ENCODE measurements at places on chromosomes 2 and 18.

- DNase-seq = no peak
These were observed 5.6 kb upstream of the LAMA3 start for GRCh38 chr18:23683671-23684070.

- DNase-seq = no peak
These were observed 31.3 kb downstream of the HDHD2 start for GRCh38 chr18:47118981-47119380.

DNA sequence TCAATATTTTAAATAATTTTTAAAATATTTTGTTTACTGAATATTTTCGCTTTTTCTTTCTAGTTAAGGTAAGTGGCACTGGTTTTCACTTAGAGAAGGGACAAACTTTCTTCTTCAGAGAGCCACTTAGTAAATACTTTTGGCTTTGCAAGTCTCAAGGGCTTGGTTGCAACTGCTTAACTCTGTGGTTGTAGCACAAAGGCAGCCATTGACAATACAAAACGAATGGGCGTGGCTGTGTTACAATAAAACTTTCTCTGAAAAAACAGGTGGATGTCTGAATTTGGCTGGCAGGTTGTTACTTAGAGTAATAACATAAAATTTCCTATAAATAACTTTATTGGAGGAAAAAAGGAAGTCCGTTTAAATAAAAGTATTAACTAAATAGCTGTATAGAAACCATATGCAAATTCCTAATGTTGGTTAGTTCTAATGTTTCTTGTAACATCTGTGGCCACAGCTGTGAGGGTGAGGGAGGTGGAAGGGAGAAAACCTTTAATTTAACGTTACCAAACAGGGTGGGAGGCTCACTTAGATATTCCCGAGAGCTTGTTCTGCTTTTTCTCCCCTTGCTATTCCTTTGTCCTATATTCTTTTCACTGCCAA lies 62.4 kb upstream of the TNP1 start:
- no peak for DNase-seq

DNA sequence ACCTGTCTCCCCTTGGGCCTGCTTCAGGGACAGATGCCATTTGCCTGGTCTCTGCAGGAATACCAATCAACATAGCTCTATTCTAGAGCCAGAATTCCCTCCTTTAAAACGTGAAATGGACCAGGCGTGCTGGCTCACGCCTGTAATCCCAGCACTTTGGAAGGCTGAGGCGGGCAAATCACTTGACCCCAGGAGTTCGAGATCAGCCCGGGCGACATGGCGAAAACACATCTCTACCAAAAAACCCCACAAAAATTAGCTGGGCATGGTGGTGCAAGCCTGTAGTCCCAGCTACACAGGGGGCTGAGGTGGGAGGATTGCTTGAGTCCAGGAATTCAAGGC lies 127.0 kb downstream of the PLEKHM3 start:
- no peak for DNase-seq

DNA sequence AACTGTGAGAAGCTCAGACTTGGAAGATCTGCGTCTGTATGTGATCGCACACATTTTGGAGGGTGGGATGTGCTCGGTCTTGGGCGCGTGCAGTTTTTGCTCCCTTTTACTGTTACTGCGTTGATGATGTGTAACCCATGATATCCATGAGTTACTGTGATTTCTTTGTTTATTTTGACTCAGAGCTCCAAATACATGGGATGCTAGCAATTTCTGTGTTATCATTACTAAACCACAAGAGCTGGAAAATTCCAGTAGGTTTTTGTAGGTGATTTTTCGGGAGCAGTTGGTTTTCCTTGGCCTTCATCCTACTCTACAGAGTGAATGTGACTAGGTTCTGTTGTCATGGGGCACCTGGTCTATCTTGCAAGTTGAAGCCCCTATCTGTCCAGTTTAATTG lies 124.2 kb downstream of the AGAP1 start:
- DNase-seq = no peak

- DNase-seq = no peak
These were observed 108.0 kb downstream of the SGPP2 start for GRCh38 chr2:222532315-222532714.

- DNase-seq = no peak
These were observed 33.3 kb downstream of the CCDC85A start for GRCh38 chr2:56217106-56217505.

Measured in CD4-positive, alpha-beta T cell (primary cell).